ENCODE measurements at places on chromosomes 4 and X.
A peak's percentile ranks its signal among the peaks of the same experiment; 100 is the strongest.

GRCh38 chr4:184384810-184385557 lies 89.4 kb downstream of the IRF2 start:
- DNase-seq, result no peak

GRCh38 chr4:164824581-164824980 lies 52.4 kb upstream of the APELA start:
- DNase-seq, result no peak

DNA sequence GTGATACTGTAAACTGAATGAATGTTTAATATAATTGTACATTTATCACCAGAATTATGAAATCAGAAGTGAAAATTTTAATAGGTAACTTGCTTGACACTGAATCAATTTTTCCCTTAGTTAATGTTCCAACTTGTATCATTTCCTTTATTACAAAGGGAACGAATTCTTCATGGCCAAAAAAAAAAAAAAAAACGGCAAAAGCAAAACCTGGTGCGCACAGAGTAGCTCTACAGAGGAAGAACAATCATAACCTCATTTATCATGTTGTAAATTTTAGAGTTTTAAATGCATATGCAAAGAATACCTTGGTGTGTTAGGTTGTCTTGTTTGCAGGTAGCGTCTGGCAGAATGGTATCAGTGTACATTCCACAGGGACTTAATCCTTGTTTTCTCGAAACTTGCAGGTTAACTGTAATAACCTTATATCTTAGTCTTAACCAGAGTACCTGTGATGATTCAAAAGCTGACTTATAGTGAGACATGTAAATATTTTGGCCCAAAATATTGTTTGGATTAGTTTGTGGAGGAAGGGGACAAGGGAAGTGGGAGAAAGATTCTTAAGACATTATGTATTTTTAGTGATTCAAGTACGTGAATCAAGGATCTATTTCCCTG lies 70.0 kb downstream of the NPNT start:
- no peak for DNase-seq

- peak; percentile 1 for DNase-seq
These were observed 269.2 kb upstream of the DDX53 start for GRCh38 chrX:22730542-22730941.

- no peak for DNase-seq
These were observed 24.5 kb upstream of the KDM5C start for GRCh38 chrX:53249408-53250042.

GRCh38 chr4:173301518-173302201 lies 32.5 kb downstream of the HMGB2 start:
- peak; percentile 49 for DNase-seq

GRCh38 chr4:138014590-138015288 lies 227.4 kb downstream of the SLC7A11 start:
- no peak for DNase-seq

DNA sequence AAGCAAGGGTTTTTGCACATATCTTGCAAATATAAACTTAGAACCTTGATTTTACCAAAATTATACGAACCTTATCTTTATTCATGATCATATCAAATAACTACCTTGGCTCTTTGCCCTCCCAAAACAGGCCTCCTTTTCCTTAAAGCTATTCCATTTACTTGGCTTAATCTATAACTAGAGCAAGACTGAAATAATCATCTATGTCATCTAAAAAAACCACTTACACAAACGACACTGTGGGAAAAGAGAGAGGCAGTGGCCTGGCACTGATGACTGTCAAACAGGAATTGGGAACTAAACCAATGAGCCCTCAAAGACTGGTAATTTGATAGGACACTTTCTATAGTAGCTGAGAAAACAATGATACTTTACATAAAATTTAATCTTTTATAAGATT lies 11.7 kb upstream of the PTPN13 start:
- DNase-seq, result no peak

GRCh38 chr4:32560306-32560705 lies 1840.1 kb downstream of the PCDH7 start:
- DNase-seq, result no peak

- no peak for DNase-seq
These were observed 12.6 kb downstream of the PCDH10 start for GRCh38 chr4:133161570-133162295.

DNA sequence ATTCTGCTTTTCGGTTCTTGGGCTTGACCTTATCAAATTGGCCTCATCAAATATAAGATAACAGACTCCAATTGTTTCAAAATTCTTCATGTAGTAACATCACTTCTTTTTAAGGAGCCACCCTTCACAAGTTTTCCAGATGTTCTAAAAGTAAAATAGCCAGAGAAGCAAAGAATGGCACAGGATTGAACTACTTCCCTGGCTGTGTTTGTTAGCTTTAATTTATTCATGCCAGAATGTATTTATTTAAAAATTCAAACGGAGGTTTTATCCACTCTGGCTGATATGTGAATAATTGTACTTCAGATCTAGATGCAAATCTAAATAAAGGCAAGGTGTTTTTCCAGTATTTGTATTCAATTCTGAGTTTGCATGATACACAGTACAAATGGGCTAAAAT lies 581.3 kb upstream of the TENM3 start:
- DNase-seq, result no peak

DNA sequence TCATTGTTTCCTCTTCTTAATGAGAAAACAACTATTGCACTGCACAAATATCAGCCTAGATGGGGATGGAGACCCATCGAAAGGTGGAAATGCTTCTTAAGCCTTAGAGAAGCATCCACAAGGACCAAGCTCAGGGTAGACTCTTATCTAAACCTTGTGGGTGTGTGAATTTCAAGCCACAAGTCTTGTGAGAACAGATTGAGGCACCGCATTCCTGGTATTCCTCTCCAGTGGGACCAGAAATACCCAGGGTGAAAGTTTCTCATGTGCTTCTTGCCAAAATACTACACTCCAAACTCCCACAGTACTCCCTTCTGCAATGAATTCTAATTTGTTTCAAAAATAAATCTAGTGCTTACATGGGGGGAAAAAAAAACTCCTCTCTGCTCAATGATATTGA lies 375.6 kb downstream of the PDGFC start:
- no peak for DNase-seq

- DNase-seq, result no peak
These were observed 148.7 kb upstream of the CHRDL1 start for GRCh38 chrX:110944311-110944750.

- DNase-seq, result peak; percentile 25
These were observed 103.8 kb upstream of the QRFPR start for GRCh38 chr4:121484633-121485032.

DNA sequence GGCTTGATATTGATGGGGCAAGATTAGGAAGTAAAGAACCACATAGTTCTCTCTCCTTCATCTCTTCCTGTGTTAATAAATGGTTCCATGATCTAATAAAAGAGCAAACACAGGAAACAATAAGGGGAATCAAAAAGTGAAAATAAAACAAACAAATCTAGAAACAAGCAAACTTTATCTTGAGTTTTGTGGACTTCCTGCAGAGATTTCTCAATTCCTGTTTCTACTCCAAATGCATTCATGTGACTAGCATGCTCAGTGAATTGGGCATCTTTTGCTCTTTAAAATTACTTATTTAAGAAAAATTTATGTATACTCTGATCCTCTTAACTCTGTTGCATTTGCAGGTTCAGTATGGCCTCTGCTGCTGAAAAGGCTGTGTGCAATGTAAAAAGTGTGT lies 682.0 kb downstream of the KCTD8 start:
- DNase-seq, result no peak

DNA sequence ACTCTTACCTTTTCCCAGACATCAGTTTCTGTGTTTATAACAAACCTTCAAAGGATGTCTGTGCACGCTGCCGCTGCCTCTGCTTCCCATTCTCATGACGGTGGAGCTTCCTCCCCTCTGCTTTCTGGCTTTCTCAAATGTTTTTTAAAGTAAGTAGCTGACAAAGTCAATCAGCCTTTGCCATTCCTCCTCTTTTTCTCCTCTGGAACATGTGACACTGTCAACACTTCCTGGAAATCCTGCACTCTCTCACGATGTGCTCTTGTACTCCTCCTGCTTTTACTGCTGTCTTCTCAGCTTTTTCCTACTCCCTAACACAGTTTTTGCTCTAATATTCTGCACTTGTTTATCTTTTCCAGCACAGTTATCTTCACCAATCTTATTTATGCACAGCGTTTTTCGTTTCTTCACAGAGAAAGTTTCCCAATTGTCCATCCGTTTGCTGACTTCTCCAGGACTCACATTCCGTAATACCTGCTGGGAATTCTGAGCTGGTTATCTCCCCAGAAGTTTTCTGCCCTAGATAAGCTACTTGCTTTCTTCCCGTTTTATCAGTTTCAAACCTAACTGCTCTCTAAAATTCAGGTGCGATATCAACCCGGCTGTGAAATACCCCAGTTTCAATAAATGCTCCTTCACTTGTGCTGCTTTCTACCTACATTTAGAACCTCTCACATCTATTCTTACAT lies 465.6 kb upstream of the AGA start:
- no peak for DNase-seq

GRCh38 chr4:107478327-107478980 lies 241.6 kb downstream of the PAPSS1 start:
- DNase-seq, result no peak

DNA sequence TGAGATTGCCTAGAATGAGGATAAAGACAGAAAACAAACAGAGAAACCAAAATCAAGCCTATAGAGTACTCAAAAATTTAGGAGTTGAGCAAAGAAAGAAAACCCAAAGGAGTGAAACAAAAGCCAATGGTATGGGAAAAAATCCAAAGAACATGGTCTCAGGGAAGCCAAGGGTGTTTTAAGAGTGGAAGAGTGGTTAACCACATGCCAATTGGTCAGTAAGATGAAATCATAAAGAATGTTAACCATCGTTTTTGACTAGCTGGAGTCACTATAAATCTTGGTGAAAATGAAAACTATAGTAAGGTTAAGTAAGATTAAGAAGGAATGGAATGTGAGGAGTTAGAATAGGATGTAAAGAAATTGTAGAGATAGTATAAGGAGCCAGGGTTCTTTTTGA lies 64.7 kb upstream of the RPL34 start:
- no peak for DNase-seq

GRCh38 chr4:113243312-113243711 lies 193.9 kb downstream of the ANK2 start:
- no peak for DNase-seq

DNA sequence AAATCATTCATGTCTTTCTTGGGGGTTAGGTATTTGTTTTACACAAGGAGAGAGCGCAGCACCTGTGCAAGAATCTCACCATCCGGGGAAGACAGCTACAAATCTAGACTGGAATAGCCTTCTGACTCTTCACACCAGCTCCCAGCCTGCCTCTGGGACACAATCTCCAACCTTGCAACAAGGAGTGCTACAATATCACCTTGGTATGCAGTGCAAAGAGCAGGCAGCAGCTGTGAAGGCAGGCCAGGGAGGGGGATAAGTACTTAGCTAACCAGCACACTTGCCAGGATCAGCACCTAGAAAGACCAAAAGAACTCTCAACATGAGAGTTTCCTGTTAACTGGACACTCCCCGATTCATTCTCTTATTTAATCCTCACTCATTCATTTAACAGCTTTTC lies 235.3 kb downstream of the AR start:
- no peak for DNase-seq

GRCh38 chr4:130368668-130369067 lies 1272.7 kb downstream of the C4orf33 start:
- DNase-seq, result no peak

DNA sequence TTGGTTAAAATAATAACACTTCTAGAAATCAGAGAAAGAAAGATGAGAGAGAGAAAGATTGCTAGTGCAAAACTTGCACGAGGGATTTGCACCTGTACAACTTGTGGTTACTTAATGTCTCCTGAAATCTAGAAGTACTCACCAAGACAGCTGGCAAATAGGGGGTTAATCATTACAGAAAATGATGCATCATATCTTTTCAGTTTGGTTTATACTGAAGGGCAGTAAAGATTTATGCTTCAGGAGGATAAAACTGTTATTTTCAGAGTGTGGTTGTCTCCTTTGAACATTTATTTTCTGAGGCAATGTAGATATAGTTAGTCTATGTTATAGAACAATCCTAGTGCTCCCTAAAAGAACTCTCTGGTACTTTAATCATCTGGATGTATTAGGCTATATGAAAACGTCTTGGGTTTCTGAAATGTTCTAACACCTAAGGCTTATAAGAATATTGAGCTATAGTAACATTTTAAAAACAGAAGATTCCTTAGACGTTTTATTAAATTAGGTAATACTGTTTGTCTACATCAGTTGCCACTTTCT lies 13.3 kb downstream of the ATOH1 start:
- no peak for DNase-seq

DNA sequence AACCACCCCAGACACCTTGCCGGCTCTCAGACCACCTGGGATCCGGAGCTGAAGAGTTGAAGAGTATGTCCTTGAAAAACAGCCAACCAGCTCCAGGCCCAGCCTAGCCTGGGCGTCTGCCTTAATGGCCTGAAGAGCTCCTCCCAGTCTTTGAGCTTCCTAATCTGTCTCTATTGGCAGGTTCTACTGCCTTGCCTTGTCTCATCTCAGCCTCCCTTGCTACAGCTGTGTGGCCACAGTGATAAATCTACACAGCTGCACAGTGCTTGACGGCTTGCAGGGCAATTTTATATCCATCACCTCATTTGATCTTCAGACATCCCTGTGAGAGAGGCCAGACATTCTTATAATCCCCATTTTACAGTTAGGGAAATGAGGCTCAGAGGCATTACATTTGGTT lies 19.9 kb downstream of the AWAT2 start:
- no peak for DNase-seq

DNA sequence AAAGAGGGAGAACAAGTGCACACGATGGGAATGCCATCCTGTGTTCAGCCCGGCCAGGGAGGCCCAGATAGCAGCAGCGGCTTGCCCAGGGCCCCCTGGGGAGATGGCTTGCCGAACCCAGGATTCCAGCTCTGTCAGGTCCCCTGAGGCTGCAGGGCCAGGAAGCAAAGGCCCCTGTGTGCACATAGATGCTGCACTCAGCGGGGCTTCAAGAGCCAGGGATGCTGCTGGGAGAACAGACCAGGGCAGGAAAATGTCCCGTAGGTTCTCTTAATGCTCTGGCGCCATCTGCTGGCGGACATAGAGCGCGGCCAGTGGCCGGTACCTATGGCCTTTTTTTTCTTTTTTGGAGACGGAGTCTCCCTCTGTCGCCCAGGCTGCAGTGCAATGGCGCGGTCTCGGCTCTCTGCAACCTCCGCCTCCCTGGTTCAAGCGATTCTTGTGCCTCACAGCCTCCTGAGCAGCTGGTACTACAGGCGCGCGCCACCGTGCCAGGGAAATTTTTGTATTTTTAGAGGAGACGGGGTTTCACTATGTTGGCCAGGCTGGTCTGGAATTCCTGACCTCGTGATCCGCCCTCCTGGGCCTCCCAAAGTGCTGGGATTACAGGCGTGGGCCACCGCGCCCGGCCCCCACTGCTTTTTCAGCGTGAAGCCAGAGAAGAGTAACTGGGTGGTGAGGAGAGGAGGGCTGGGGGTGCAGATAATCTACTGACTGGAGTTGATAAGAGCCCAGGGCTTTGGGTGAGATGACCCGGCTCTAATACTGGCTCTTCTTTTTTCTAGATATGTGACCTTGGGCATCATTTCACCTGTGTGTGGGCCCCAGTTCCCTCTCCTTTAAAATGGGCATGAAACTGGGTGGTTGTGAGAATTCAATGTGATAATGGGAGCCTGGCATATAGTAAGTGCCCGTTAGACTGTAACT lies 22.5 kb downstream of the MED28 start:
- DNase-seq, result peak; percentile 48

Measured in Jurkat, Clone E6-1 (cell line).